ENCODE measurements at places on chromosomes 12 and 14. TPM values are rescaled to one million over a fixed set of nuclear protein-coding genes. Genes with fewer than 3 reads are reported as not detected.

Gene CD163
- total RNA-seq, result not detected

Gene NEK9
- 60.8 TPM for total RNA-seq

Gene ENO2
- 13.7 TPM for total RNA-seq

Gene LHX5
- total RNA-seq, result not detected

Gene EML1
- 19.1 TPM for total RNA-seq

Measured in cardiac ventricle fibroblast (primary cell).